ENCODE measurements at places on chromosomes 13 and 19.

GRCh38 chr13:49319551-49319950 lies 71.8 kb downstream of the CDADC1 start:
- peak; percentile 27 for DNase-seq
- no peak overlapping the region for H3K4me3 ChIP-seq
- peaks cover 6% of the 10 kb centered on the region for H3K4me1 ChIP-seq
- H3K27me3 ChIP-seq = no peaks in the 10 kb centered on the region

- peaks cover 86% of the 10 kb centered on the region for H3K36me3 ChIP-seq
- no peak for DNase-seq
- H3K4me3 ChIP-seq = no peak overlapping the region
- no peak overlapping the region for H3K27ac ChIP-seq
- no peaks in the 10 kb centered on the region for H3K4me1 ChIP-seq
These were observed 127.2 kb downstream of the COL4A1 start for GRCh38 chr13:110179857-110180147.

- H3K27ac ChIP-seq = no peak overlapping the region
- H3K27me3 ChIP-seq = no peaks in the 10 kb centered on the region
- H3K36me3 ChIP-seq = no peaks in the 10 kb centered on the region
- DNase-seq = no peak
- H3K4me1 ChIP-seq = no peaks in the 10 kb centered on the region
These were observed 33.7 kb upstream of the VSTM2B start for GRCh38 chr19:29491995-29492577.

DNA sequence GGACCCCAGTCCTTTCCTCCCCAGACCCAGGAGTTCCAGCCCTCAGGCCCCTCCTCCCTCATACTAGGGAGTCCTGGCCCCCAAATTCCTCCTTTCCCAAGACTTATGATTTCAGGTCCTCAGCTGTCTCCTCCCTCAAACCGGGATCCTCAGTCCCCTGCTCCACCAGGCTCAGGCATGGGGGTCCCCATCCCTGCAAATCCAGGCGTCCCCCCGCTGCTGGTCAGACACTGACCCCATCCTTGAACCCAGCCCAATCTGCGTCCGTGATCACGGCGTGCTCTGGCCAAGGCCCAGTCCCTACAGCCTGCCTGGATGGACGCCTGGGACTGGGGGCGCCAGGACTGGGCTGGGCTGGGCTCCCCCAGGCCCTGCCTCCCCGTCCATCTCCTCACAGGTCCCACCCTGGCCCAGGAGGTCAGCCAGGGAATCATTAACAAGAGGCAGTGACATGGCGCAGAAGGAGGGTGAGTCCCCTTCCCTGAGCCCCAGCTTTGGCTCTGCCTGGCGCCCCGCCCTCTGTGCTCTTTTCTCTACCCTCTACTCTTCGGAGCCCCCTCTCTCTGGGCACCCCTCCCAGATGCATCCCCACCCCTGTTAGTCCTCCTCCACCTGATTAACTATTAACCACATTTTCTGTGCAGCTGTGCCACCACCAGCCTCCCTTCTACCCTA lies 672 bp downstream of the HPN start:
- no peak for DNase-seq
- no peak overlapping the region for H3K4me3 ChIP-seq
- H3K27ac ChIP-seq = no peak overlapping the region
- H3K36me3 ChIP-seq = no peaks in the 10 kb centered on the region

DNA sequence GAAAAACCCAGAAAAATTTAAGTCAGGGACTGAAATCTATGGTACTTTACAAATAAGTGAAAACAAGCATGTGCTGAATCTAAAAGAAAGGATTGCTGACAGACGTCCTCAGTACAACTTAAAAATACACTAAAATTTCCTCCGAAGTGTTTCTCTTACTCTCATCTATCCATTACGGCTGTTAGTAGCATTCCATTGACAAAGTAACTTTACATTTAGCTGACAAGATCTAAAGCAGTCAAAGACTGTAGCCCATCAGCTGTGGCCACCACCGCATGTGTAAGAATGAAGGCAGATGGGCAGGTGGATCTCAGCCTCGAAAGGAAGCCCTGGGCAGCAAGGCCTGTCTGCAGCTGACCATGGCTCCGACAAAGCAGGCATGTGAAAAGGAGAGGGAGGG lies 59.0 kb downstream of the FLT1 start:
- H3K27me3 ChIP-seq = peaks cover 2% of the 10 kb centered on the region
- no peak for DNase-seq
- H3K4me1 ChIP-seq = no peaks in the 10 kb centered on the region
- no peaks in the 10 kb centered on the region for H3K36me3 ChIP-seq

DNA sequence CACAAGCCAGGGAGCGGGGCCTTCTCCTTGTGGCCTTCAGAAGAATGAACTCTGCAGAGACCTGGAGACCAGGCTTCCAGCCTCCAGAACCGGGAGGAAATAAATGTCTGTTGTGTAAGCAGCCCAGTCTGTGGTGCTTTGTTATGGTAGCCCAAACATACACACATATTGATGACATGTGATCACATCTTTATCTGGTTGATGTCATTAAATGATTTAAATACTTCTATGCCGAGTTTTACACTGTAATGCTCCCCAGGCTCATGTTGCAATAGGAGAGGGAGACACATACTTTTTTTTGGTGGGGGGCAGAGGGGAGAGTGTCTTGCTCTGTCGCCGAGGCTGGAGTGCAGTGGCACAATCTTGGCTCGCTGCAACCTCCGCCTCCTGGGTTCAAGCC lies 188.0 kb upstream of the IRS2 start:
- no peaks in the 10 kb centered on the region for H3K27me3 ChIP-seq
- no peak overlapping the region for H3K4me3 ChIP-seq
- no peaks in the 10 kb centered on the region for H3K36me3 ChIP-seq
- peak; percentile 18 for DNase-seq

GRCh38 chr13:27289011-27289665 lies 18.5 kb downstream of the RASL11A start:
- no peak overlapping the region for H3K4me3 ChIP-seq
- H3K27ac ChIP-seq = no peak overlapping the region
- DNase-seq = peak; percentile 61
- H3K36me3 ChIP-seq = no peaks in the 10 kb centered on the region
- no peaks in the 10 kb centered on the region for H3K27me3 ChIP-seq
- H3K4me1 ChIP-seq = no peaks in the 10 kb centered on the region

- DNase-seq = no peak
- no peak overlapping the region for H3K4me3 ChIP-seq
- no peak overlapping the region for H3K27ac ChIP-seq
- H3K36me3 ChIP-seq = no peaks in the 10 kb centered on the region
These were observed 226.5 kb downstream of the MYO16 start for GRCh38 chr13:108855737-108856387.

GRCh38 chr19:989381-990081 lies 5.4 kb downstream of the WDR18 start:
- no peaks in the 10 kb centered on the region for H3K27me3 ChIP-seq
- no peak for DNase-seq
- peaks cover 8% of the 10 kb centered on the region for H3K4me1 ChIP-seq
- no peaks in the 10 kb centered on the region for H3K36me3 ChIP-seq
- no peak overlapping the region for H3K27ac ChIP-seq

DNA sequence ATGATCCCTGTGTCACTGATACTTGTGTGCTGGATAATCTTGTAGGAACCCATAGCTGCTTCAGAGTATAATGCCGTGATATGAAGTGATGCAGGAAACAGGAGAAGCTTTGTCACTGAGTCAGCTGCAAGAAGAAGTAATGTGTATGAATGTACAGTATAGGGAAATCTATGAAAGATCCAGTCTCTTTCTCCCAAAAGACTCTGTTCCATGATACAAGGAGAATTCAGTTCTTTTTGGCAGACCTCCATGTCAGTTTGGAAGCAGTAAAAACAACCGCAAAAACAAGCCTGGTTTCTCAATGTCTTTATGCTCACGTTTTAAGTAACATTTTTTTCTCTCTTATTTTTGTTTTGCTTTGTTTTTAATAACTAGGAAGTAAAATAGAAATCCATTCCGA lies 33.9 kb downstream of the PCDH17 start:
- no peak overlapping the region for H3K4me3 ChIP-seq
- DNase-seq = peak; percentile 6
- H3K27me3 ChIP-seq = no peaks in the 10 kb centered on the region
- H3K4me1 ChIP-seq = no peaks in the 10 kb centered on the region

Data from astrocyte (in vitro differentiated cells and primary cell).